ENCODE measurements at places on chromosomes 7 and 10.

DNA sequence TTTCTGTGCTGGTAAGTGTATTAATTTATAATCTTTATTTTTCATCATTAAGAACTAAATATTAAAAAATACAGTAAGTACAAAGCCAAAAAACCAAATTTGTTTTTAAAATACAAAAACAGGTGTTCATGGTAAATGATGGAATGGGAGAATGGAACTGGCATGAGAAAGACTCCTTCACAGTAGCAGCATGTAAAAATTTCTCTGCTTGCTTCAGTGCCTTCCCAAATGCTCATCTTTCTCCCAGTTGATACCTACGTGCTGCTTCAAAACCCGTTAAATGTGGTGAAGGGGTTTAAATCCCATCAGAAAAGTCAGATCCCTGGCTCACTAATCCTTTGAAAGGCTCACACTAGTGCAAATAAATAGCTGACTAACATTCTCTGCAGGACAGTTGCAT lies 4.2 kb downstream of the RNF133 start:
- no peak for DNase-seq

- DNase-seq = no peak
Measured at GRCh38 chr10:62980687-62981086, 152.4 kb upstream of the NRBF2 start.

DNA sequence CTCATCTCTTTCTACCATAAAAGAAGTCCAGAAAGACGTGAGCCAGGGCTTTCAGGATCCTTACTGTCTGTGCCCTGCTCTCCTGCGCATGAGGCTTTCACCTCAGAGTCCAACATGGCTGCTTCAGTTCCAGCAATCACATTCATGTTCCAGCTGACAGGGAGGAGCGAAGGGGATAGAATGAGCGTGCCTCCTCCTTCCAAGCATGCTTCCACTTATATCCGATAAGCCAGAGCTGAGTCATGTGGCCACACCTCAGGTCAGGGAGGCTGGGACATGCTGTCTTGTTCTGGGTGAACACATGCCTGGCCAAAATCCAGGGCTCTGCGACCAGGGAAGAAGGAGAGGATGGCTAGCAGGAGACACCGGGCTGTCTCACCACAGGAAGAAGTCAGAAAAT lies 248.2 kb downstream of the SKAP2 start:
- no peak for DNase-seq

DNA sequence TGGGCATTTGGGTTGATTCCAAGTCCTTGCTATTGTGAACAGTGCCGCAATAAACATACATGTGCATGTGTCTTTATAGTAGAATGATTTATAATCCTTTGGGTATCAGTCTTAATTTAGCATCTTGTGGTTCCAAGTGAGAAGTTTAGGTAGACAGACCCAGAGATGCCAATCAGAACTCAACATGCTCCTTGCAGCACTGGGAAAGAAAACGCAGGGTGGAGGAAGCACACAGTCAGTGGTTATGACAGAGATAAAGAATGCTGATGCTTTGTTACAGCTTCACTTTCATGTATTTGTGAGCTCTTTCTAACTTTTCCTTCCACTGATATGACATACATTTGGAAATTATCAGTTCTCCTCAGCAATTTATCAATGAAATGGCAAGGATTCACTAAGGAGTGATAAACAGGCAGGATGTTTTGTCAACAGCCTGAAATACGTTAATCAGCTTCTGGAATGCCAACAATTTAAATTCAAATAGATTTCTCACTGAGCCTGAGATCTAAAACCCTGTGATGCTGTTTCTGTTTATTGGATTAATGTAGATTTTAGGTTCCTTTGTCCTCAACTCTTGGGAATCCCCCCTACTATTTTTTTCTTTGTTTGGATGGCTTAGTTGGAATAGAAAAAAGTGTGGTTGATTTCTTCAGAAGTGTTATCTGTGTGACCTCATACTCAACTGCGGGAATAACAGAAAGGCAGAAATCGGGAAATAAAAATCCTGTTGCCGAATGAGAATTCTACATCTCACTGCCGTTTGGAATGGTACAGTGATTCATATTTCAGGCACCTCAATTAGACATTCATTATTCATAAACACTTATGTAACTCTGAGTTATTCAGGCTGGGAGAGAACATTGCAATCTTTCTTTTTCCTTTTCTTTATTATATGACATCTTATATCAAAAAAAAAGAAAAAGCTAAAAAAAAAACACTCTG lies 675.0 kb downstream of the CNTNAP2 start:
- no peak for DNase-seq

- DNase-seq = no peak
Measured at GRCh38 chr7:149050941-149051340, 22.6 kb upstream of the PDIA4 start.

All from right hindlimb (tissue), 1 donor.